ENCODE measurements at places on chromosomes 4 and X.

- DNase-seq: no peak
Observed at GRCh38 chr4:44256414-44256813, 192.2 kb downstream of the KCTD8 start.

- DNase-seq: no peak
Observed at GRCh38 chr4:16727218-16727617, 171.2 kb downstream of the LDB2 start.

DNA sequence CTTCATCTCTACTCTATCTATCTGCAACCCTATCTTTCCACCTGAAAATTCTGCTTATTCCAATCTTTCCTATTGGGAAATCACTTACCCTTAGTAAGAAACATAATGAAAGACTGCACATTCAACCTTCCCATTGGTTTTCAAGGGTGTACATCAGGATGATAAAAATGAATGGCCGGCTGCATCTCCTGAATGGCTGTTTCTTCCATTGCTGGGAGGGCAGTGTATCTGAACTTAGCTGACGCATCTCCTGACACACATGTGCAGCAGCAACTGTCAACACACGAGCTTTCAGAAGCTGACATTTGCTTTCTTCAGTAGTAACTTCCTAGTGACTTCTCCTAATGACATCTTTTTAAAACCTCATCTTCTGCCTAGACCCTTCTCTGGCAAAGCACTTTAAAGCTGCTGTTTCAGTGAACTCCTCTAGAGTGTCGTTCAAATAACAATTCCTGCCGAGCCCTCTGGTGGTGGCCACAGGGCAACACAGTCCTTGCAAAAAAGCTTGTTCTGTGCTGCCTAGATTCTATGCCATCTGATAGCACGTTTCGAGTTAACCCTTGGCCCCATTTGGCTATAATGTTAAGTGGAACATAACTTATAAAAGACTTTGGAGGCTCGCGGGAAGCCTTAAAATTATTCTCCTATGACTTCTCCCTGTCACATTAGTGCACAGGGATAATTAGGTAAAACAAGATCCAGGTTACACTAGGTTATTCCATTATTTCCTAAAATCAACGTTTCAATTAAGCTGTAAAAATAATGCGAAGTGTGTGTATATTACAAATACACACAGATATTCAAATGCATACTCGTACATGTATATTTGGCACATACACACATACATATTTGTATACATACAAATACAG lies 2340.7 kb downstream of the PCDH7 start:
- no peak for DNase-seq

DNA sequence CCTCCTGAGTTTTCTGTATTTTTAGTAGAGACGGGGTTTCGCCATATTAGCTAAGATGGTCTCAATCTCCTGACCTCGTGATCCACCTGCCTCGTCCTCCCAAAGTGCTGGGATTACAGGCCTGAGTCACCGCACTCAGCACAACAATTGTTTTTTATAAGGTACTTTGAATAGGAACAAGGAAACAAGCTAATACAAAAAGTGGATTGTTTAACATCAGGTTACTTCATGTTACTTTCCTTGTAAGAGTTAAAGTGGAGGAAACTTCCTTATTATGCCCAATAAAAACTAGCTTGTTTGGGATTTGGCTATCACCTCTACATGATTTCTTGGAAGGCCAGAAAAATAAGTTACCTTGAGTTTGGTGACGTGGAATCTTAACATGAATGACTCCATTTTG lies 698.7 kb downstream of the CCSER1 start:
- no peak for DNase-seq

- DNase-seq: no peak
Observed at GRCh38 chr4:99885687-99886086, 8.5 kb downstream of the LAMTOR3 start.

DNA sequence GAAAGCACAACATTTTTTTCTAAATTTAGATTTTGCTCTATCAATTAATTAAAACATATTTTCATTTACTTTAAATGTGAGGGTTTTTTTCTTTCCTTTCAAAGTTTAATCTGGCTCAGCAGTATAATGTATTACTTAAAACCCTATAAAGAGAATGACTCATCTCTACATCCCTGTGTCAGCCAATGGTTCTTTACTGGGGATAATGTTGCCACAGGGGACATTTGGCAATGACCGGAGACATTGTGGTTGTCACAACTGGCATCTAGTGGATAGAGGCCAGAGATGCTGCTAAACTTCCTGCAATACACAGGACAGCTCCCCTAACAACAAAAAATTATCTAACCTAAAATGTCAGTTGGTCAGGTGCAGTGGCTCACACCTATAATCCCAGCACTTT lies 53.8 kb downstream of the SYNPO2 start:
- DNase-seq: no peak

DNA sequence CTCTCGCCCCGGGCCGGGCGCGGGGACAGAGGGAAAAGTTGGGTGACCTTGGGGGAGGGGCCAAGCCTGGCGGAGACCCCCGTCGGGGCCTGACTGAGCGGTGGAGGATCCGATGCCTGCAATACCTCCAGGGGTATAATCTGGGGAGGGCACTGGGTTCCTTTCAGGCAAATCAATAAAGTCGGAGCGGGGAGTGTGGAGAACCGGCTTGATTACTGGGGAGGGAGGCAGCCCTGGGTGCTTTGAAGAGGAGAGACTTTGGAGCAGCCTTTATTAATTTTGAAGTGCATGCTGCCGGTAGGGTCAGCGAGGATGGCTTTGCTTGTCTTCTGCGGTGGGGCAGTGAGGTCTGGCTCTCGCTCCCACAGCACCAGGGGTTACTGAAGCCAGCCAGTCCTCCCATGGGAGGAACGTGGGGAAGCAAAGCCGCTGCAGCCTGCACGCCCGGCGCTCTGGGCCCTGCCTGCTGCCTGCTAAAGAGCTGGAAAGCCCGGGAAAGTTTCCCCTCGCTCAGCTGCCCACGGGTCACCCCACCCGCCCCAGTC lies 403 bp upstream of the LGI2 start:
- DNase-seq: no peak

- no peak for DNase-seq
Observed at GRCh38 chr4:130238121-130238520, 1142.2 kb downstream of the C4orf33 start.

GRCh38 chr4:73193155-73193554 lies 65.4 kb downstream of the ANKRD17 start:
- DNase-seq: no peak

GRCh38 chrX:133413218-133413925 lies 1.9 kb downstream of the GPC4 start:
- DNase-seq: no peak

- no peak for DNase-seq
Observed at GRCh38 chr4:143372093-143372915, 35.6 kb downstream of the GAB1 start.

Measured in activated CD8-positive, alpha-beta memory T cell treated with anti-CD3 and anti-CD28 coated beads, Interleukin-2, amount 10 ng/mL, durations not matched to agents 7 days and 5 days (primary cell).